NCI-H510A treated with DMSO at 0.1 percent for 48 hours (cell line): ENCODE measurements at places on chromosomes 5 and 9.
A peak's percentile ranks its signal among the peaks of the same experiment; 100 is the strongest.

GRCh38 chr5:170745481-170746071 lies 37.9 kb upstream of the GABRP start:
- DNase-seq, result no peak

DNA sequence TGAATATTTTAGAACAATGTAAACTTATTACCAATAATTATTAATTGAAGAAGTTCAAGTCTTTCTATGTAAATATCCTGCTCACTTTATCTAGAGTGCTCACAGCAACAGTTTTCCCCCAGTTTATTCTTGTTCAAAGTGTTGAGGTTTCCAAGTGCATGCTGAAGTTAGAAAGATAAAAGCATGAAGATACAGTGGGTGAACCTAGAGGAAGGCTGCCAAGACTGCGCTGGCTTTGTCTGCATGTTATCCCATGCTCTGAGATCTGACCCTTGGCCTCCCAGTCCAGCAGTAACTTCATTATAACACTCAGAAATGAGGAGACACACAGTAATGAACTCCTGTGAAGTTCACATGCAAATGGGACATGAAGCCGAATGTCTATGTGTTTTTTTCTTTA lies 76.0 kb upstream of the PIP5K1B start:
- no peak for DNase-seq

- peak; percentile 85 for DNase-seq
Observed at GRCh38 chr5:177301503-177302165, 1.9 kb downstream of the RAB24 start.

- no peak for DNase-seq
Observed at GRCh38 chr5:179321206-179321987, 23.9 kb downstream of the ADAMTS2 start.

DNA sequence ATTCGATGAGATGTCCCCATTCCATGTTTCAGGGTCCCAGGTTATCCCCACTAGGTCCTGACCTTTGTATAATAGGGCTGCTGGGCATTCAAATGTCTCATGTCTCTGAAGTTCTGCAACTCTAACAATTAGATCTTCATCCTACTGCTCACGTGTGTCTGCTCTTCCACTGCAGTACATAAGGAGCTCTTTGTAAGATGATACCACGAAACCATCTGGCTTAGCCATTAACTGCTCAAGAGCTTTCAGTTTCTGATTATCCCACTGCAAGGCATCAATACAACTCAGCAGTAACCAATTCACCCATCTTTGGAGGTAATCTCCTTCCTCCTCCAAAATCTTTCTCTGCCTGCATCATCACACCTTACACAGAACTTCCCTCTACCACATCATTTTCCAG lies 49.9 kb upstream of the PPP2CA start:
- peak; percentile 60 for DNase-seq

GRCh38 chr5:112546946-112547592 lies 128.0 kb upstream of the EPB41L4A start:
- DNase-seq, result no peak

DNA sequence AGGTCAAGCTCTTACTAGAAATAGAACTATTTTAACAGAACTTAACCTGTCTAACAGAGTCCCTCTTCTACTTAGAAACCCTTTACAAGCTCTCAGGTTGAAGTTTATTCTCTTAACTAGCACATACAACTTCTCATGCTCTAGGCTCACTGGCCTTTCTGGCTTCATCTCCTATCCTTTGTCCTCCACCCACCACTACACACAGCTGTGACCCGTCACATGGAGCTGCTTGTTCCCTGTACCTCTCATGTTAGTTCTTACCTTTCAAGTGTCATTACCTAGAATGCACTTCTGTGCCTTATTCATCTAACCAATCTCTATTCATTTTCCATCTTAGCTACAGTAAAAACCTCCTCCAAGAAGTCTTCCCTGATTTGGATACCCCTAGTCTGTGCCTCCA lies 89.4 kb upstream of the APC start:
- no peak for DNase-seq

DNA sequence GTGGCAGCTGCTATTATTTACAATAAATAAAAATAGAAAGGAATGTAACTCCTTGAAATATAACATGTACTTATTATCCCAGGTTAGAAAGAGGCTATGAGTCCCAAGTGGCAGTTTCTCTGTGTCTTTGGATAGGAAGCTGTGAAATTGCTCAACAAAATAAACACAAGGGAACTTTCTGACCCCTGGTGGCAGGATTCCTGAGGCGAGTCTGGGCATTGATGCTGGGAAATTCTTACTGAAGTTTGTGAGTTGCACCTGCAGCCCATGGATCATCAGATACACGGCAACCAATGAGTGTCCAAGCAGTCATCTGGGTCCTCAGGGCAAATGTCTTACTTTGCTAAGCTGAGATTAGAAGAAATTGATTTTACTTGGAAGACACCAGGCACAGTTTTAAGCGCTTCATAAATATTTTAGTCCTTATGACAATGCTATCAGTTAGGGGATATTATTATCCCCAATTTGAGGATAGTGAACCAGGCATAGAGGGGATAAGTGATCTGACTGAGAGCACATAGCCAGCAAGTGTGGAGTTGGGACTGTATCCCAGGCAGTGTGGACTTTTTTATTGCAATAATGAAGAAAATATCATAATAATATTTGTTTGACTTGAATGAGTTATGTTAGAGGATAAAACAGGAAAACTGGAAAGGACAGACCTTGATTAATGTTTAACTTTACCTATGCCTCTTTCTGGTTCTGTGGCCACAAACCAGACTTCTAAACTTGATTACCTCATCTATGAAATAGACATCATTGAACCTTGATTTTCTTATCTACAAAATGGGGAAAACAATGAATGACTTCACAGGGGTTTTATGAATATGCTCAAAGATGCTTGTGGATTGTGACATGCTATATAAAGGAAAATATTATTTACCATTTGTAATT lies 265.5 kb upstream of the ADAMTSL1 start:
- DNase-seq, result peak; percentile 4

DNA sequence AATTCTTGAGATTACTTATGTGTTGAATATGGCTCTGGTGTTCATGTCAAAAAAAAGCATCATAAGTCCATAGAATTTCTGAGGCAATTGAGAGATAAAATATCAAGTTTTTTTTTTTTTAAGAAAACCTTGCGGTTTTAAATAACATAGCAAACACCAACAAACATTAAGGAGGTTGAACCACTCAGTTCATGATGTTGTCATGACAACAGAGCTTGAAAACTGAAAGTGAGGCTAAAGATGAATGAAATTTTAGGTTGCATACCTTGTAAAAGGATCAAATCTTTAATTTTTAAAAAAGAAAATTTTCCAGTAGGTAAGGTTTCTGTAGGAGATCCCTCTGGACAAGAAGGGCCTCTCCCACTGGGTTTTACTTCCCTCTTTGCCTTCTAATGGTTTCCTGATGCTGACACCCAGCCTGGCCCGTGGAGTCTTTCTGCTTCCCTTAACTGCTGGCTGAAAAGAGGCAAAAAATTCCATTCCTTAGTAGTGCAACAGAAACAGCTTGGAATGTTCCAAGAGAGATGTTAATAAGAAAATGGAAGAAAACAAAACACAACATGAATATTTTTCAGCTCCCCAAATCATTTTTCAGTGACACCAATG lies 60.0 kb upstream of the FER start:
- no peak for DNase-seq

- no peak for DNase-seq
Observed at GRCh38 chr5:125336401-125336800, 590.0 kb upstream of the ZNF608 start.

DNA sequence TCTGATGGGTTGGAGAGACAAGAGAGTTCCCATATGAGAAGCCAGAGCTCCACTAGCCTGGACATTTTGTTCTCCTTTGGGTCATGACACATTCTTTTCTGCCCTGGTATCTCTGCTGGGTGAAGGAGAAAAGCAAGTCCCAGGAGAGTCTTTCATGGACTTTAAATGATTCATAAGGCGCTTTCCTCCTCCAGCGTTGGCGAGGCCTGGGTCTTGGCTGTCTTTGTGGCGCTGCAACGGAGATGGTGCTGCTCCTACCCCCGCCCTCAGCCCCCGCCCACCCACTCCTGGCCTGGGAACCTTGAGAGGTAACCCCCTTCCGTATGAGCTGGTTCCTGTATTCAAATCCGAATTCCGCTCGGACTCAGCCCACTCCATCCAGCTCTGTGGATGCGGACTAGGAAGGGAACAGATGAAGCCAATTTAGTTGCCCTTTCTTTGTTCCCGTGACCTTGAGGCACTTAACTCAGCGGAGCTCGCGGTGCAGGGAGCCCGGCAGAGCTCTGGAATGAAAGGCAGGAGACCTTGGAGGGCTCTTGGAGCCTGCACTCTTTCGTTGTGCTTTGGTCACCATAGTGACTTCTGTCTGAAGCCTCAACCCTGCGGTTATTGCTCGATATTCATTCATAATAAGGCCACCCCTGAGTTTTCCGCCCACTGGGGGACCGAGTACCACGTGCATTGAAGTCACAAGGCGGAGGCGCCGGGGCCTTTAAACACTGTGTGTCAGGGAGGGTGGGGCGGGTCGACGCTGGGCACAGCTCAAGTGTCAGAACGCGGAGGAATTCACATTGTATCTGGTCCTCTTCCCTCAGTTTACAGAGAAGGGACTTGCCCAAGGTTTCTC lies 14.0 kb upstream of the PWWP2A start:
- DNase-seq, result no peak

- DNase-seq, result no peak
Observed at GRCh38 chr5:126831156-126831555, 54.2 kb downstream of the LMNB1 start.

DNA sequence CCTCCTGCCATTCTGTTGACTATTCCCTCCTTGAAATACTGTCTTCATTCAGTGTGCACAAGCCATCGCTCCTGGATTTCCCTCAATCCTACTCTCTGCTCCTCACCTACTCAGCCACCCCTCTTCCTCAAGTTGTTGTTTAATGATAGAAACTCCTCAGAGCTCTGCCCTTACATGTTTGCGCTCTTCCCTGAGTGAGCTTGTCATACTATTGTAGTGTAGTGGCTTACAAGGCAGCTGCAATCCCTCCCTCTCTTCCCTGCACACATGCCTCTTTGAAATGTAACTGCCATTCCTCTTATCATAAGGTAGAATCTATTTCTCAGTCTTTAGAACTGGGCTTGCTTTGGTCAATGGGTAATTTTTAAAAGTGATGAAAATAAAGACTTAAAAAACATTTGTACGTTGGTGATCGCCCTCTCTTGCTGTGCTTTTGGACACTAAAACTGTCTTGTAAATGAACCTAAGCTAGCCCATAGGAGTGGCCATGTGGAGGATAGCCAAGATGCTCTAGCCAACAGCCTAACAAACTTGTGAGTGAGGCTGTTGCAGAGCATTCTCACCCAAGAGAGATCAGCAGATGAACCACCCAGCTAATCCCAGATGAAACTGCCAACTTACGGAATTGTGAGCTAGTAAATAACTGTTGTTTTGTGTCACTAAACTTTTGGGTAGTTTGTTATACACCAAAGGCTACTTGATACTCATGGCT lies 18.1 kb upstream of the SMAD5 start:
- DNase-seq, result peak; percentile 15

GRCh38 chr5:80408484-80409366 lies 861 bp downstream of the ZFYVE16 start:
- peak; percentile 26 for DNase-seq

DNA sequence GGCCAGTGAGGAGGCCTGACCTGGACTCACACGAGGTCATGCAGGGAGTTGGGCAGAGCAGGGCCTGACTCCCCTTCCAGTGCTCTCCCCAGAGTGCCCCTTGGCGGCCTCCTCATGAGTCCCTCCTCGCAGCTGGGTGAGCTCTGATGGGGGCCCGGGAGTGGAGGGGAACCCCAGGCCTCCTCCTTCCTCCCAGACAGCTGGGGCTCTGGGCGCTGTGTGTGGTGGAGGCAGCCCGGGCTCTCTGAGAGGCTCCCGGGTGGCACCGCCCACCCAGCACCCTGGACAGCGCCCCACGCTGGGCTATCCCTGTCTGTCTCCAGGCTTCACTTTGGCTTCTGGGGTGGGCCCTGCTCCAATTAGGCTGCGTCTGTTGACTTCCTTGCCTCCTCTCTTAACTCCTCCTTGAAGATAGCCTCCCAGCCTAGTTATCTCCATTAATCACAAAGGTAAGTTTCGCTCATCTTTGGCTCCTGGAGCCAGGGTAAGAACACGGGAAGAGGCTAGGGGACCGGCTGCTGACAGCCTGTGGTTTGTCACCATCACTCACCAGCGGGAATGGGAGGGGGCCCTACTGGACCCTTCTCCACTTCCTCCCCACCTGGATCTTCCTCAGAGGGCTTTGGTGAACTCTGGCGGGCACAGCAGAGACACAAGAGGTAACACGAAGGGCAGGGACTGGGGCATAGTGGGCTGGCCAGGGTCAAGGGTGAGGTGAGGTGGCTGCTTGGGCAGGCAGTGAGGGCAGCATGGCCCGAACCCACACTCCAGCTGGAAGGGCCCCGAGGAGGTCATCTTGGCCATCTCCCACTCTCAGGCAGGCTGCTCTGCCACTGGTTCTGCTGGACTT lies 13.1 kb downstream of the PSD2 start:
- DNase-seq, result no peak

DNA sequence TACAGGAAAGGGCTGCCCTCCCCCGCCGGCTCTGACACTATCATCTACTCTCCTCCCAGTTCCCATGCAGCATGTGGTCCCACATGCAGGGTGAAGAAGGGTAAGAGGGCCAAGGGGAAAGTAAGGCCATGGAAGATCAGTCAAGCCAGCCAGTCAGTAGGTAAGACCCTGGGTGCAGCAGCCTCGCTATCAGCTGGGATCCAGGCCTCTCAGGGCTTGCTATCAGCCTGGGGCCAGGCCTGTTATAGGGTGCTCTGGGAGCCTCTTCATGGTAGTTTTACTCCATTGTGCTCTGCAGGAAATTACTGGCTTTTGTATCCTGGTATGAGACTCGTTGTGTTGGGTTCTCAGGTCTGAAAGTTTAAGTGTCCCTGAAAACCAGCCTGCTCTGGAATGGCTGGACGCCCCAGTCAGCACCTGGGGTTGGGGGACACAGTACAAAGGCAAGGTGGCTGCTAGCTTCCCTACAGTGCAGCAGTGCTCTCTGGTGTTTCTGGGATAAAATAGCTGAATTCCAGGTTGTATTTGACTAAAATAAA lies 21.4 kb downstream of the SLC22A4 start:
- DNase-seq, result no peak

GRCh38 chr9:136230365-136230764 lies 15.2 kb downstream of the QSOX2 start:
- DNase-seq, result no peak

- DNase-seq, result no peak
Observed at GRCh38 chr5:31569068-31569467, 37.0 kb downstream of the C5orf22 start.

GRCh38 chr5:129664336-129664937 lies 83.5 kb upstream of the MINAR2 start:
- DNase-seq, result no peak
